ENCODE measurements at places on chromosomes 3 and 15.
A peak's percentile ranks its signal among the peaks of the same experiment; 100 is the strongest.

- DNase-seq, result no peak
Measured at GRCh38 chr3:83438188-83438587, 1520.6 kb upstream of the CADM2 start.

DNA sequence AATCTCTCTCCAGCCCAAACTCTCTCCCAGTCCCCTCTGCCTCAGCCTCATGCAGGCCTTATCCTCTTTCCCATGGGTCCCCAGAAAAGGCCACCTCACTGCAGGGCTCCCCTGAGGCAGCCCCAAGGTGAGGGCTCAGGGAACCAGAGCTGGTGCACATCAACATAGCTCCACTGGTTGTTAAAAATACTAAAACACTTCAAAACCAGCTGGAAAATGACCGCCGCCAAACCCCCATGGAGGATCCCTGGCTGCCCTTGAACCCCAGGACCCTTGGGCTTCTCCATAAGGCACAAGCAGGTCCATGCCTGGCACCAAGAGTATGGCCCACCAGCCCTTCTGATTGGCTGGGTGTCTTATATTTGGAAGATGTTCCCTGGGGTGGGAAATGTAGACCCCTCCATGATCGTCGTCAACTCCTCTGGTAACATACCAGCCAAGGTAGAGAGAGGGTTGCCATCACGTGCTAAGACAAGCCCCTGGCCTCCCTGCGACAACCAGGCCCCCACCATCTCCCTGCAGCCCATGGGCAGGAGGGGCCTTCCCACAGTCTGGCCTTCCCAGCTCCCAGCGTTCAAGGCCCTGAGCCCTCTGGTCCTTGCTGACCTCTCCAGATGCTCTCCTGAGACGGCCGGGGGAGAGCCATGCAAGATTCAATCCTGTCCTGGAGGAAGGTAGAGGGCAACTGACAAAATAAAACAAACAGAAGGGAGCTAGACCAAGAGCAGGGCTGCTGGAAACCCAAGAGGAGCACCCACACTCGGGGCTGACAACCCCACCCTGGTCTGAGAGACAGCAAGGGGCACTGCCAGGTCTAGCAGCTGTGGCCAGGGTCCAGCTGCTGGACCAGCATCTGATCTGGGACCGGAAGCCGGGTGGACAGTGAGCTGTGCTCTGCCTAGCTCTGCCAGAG lies 132.1 kb upstream of the PRR20G start:
- no peak for DNase-seq

DNA sequence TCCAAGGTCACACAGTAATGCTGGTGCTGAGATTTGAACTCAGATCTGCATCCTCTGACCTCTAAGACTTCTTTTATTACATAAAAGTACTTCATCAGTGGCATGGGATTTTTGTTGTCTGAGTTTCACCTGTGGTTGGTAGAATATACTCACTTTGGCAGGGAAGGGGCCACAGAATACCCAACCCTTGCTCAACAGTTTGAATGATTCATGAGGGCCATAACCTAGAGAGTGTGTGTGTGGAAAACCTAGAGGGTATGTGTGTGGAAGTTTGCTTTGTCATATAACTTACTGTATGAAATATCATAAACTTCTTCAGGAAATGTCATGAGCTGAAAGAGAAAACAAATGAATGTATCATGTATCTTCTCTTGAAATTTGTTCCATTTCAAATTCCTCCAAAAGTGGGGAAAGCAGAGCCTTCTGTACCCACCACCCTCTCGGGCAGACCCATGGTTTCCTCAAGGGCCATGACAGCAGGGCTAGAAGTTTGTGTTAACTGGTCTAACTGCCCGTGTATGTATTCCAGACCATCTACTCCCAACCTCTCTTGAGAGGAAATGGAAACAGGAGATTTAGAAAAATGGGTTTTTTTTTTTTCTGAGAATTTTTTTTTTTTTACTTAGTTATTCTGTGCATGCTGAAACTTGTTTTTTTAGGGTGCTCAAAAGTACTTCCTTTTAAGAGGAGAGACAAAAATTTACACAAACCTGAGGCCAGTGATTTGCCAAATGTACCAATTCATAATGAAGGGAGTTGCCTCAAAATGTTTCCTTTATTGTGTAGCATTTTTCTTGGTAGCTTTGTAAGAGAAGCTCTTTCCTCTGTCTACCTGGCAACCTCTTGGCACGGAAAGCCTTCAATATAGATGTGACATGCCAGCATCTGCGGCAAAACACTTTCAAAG lies 127.0 kb downstream of the TPRG1 start:
- no peak for DNase-seq

DNA sequence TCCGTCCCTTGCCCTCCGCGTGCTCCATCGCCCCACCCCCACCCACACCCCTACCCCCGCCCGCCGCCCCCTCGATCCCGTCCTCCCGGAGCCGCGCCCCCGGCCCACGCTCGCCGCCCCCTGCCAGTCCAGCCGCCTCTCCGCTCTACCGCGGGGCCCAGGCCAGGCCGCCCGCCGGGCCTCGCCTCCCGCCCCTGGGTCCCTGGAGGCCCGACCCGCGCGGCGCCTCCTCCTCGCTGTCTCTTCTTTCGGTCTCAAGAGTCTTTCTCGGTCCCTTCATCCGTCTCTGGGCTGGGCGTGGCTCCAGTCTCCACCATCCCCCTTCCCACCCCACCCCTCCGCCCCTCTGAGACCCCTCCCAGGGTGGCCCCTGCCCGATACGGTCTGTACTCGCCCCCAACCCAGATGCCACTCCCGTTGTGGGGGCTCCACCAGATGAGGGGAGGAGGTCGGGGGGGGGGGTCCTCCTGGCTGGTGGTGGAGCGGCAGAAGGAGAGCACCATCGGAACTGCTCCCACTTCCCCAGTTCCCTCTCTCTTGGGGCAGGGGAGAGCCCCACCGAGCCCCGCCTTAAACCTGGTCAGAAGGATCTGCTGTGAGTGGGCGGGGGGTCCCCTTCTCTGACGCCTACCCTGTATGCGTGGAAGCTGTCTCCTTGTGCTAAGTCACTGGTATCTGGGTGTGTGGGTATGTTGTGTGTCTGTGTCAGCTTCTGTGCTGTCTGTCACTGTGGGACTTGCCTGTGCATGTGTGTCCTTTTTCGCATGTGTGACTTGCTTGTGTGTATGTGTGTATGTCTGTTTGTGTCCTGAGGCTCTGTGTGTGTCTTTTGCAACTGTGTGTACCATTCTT lies 1.0 kb downstream of the PRKCD start:
- no peak for DNase-seq

GRCh38 chr3:186826410-186826975 lies 16.0 kb upstream of the ADIPOQ start:
- no peak for DNase-seq

- DNase-seq, result no peak
Measured at GRCh38 chr15:71352125-71352524, 236.9 kb downstream of the THSD4 start.

GRCh38 chr3:194089357-194090177 lies 46.4 kb upstream of the HES1 start:
- no peak for DNase-seq

- DNase-seq, result peak; percentile 70
Measured at GRCh38 chr3:69092030-69092516, 7.3 kb downstream of the ARL6IP5 start.

DNA sequence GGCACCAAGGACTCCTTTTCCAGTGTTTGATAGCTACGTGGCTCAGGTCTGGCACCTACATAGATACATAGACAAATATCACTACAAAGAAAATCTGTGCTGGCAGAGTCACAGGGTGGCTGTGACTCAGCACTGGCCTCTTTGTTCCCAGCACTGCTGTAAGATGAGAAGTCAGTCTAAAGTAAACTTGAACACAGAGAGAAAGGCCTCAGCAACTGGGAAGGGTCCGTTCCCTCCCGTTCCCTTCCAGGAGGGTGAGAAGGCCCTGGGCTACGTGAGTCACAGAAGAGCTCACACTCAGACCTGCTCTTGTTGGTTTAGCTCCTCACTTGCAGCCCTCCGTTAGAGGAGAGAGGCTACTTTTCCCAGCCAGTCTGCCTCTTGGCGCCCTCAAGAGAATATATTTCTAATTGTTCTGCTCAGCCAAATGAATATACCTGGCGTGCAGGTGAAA lies 23.1 kb downstream of the ANXA2 start:
- DNase-seq, result no peak

- no peak for DNase-seq
Measured at GRCh38 chr3:72659596-72659995, 188.6 kb downstream of the SHQ1 start.

DNA sequence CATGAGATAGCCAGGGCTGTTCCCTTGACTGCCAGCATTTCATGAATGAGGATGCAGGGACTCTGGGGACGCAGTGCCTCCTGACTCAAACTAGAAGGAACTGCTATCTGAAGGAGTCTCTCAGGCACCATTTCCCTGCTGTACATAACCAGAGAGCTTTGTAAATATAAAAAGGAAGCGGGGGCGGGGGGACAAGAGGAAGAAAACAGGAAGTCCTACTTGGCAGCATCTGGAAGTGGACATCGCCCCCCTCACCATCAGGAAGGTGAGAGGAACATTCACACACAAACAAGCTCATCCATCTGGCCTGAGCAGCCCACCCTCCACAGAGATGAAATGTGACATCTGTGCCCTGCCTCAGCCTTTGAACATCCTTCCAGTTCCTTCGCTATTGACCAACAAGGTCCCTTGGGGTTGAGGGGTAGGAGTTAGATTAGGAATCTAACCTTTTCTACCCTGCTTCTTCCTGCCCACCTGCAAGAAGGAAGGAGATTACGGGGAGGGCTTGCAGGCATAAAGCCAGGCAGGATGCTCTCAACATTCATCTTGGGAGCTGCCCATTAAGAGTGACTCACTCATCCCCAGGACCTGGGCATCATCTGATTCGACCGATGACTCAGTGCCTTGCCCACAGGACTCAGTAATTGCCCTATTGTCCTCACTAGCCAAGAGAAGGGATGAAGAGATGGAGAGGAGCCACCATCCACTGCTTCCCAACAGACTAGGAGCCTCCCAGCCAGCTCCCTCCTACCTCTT lies 31.9 kb downstream of the SH3BP5 start:
- no peak for DNase-seq

DNA sequence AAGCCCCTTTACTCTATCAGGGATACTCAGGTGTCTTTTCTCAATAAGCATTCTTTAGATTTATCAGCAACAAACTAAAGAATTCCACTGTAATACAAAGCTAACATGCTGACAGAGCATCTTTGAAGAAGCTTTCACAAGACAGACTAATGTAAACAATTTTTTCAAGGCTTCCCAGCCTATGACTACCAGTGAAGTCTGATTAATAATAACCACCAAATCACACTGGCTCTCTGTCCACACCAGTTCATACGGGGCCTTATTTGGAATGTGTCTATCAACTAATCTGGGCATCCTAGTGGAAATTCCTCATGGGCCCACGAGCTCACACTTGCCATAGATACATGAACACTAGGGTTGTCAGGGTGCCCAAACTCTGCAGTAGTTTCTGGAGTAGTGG lies 84.5 kb downstream of the EFL1 start:
- DNase-seq, result no peak

DNA sequence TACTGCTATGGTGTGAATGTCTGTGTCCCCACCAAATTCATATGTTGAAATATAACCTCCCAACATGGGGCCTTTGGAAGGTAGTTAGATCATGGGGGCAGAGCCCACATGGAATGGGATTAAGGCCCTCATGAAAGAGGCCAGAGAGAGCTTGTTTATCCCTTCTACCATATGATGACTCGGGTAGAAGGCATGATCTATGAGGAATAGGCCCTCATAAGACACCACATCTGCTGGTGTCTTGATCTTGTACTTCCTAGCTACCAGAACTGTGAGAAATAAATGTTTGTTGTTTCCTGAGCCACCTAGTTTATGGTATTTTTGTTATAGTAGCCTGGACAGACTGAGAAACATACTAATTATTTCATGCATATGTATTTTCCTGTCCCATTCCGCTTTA lies 51.9 kb downstream of the WWTR1 start:
- DNase-seq, result no peak

- DNase-seq, result no peak
Measured at GRCh38 chr15:50108461-50108860, 10.6 kb downstream of the ATP8B4 start.

- no peak for DNase-seq
Measured at GRCh38 chr3:152328841-152329240, 60.1 kb downstream of the MBNL1 start.

DNA sequence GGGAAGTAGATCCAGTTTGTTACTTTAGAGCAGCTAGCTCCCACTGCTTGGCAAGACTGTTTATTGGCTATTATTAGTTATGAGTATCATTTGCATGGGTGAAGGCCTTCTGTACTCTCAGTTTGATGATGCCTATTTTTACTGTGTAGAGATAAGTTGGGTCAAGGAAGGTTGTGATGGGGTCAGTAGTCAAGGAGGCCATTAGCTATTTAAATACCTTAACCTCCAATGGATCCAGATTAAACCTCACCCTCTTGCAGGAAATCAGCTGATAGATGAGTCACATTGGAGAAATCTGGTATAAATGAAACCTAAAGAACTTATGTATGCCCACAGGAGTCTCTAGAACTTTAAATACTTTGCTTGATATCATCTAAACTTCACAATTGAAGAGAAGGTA lies 45.0 kb downstream of the THBS1 start:
- DNase-seq, result no peak

- DNase-seq, result no peak
Measured at GRCh38 chr3:50126287-50127211, 28.6 kb upstream of the SEMA3F start.

DNA sequence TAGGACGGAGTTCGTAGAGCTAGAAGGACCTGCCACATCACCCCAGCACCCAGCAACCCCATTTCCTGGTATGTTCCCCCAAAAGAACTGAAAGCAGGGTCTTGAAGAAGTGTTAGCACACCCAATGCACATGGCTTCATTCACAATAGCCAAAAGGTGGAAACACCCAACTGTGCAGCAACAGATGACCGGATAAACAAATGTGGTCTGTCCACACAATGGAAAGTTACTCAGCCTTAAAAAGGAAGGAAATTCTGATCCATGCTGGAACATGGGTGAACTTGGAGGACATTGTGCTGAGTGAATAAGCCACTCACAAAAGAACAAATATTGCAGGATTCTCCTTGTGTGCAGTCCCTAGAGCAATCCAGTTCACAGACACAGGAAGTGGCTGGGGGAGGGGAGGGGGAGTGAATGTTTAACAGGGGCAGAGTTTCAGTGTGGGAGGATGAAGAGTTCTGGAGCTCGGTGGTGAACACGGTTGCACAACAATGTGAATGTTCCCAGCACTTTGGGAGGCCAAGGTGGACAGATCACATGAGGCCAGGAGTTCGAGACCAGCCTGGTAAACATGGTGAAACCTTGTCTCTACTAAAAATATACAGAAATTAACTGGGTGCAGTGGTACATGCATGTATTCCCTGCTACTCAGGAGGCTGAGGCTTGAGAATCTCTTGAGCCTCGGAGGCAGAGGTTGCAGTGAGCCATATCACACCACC lies 157.5 kb downstream of the NUP210 start:
- DNase-seq, result no peak

GRCh38 chr15:100981086-100981485 lies 61.9 kb downstream of the LRRK1 start:
- no peak for DNase-seq

- no peak for DNase-seq
Measured at GRCh38 chr3:170346481-170347392, 10.8 kb upstream of the SKIL start.

- DNase-seq, result no peak
Measured at GRCh38 chr3:63390710-63391230, 112.7 kb downstream of the SYNPR start.

- no peak for DNase-seq
Measured at GRCh38 chr3:102449341-102449740, 14.5 kb downstream of the ZPLD1 start.

GRCh38 chr15:38049891-38050290 lies 115.5 kb downstream of the TMCO5A start:
- no peak for DNase-seq
